Aorta (tissue), 5 donors: ENCODE measurements at places on chromosomes 12 and 14.
A peak's percentile ranks its signal among the peaks of the same experiment; 100 is the strongest.

DNA sequence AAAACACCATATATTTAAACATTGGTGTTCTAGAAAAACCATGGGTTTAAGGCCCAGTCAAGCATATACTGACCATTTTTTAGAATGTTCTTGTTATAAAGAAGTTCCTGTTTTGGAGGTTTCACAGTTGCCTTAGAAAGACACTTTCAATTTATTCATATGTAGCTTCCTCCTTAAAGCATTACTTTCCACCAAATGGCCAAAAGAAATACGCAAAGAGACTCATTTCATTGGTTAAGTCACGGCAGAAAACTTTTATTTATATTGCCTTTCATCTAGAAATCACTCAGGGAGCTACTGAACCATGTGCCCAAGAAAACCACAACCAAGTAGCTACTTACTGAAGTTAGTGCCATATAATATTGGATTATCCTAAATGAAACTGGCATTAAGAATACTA is 40.0 kb downstream of the MYBPC1 start:
- peaks cover 2% of the 10 kb centered on the region for H3K27me3 ChIP-seq
- no peak overlapping the region for H3K4me3 ChIP-seq
- no peak for DNase-seq
- no peaks in the 10 kb centered on the region for H3K4me1 ChIP-seq
- H3K36me3 ChIP-seq = no peaks in the 10 kb centered on the region
- no peak overlapping the region for H3K27ac ChIP-seq

- DNase-seq = no peak
- H3K4me3 ChIP-seq = no peak overlapping the region
- H3K4me1 ChIP-seq = no peaks in the 10 kb centered on the region
- H3K27ac ChIP-seq = no peak overlapping the region
- no peaks in the 10 kb centered on the region for H3K36me3 ChIP-seq
- H3K27me3 ChIP-seq = no peaks in the 10 kb centered on the region
Observed at GRCh38 chr14:94018308-94018707, 7.8 kb upstream of the OTUB2 start.

- no peaks in the 10 kb centered on the region for H3K27me3 ChIP-seq
- no peaks in the 10 kb centered on the region for H3K36me3 ChIP-seq
- H3K4me3 ChIP-seq = no peak overlapping the region
- H3K27ac ChIP-seq = no peak overlapping the region
- H3K4me1 ChIP-seq = no peaks in the 10 kb centered on the region
- DNase-seq = no peak
Observed at GRCh38 chr12:43544703-43545102, 7.3 kb downstream of the ADAMTS20 start.

DNA sequence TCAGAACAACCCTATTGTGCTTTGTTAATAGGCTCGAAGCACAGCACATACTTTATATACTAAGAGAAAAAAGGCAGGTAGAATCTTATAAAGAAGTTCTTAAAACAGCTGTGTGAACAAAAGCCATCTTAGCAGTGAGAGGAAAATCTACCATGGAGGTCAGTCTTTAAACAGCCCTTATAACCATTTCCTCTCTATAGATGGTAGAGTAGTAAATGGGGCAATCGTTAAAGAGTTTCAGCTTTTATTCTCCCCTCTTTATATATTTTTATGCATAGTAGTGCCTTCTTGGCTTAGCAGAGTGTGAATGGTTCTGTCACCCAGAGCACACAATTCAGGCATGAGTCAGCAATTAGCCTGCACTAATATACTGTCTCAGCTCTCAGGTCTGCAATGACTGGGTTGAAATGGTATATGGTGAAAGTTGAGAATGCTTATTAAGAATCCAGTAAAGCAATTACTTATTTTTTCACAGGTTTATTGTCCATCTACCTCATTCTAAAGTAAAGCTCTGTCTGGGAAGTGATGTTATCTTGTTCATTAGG is 305.0 kb downstream of the NELL2 start:
- no peaks in the 10 kb centered on the region for H3K27me3 ChIP-seq
- H3K4me1 ChIP-seq = no peaks in the 10 kb centered on the region
- no peaks in the 10 kb centered on the region for H3K36me3 ChIP-seq
- no peak for DNase-seq
- H3K27ac ChIP-seq = no peak overlapping the region
- no peak overlapping the region for H3K4me3 ChIP-seq

- H3K4me3 ChIP-seq = no peak overlapping the region
- no peaks in the 10 kb centered on the region for H3K4me1 ChIP-seq
- H3K36me3 ChIP-seq = no peaks in the 10 kb centered on the region
- H3K27me3 ChIP-seq = no peaks in the 10 kb centered on the region
- H3K27ac ChIP-seq = no peak overlapping the region
Observed at GRCh38 chr12:95577820-95578219, 26.5 kb upstream of the USP44 start.

GRCh38 chr14:23869078-23869719 is 84.4 kb upstream of the DHRS4 start:
- no peak overlapping the region for H3K4me3 ChIP-seq
- no peak for DNase-seq
- H3K27ac ChIP-seq = no peak overlapping the region
- no peaks in the 10 kb centered on the region for H3K27me3 ChIP-seq
- no peaks in the 10 kb centered on the region for H3K4me1 ChIP-seq
- H3K36me3 ChIP-seq = no peaks in the 10 kb centered on the region

- no peak overlapping the region for H3K4me3 ChIP-seq
- H3K4me1 ChIP-seq = no peaks in the 10 kb centered on the region
- no peaks in the 10 kb centered on the region for H3K27me3 ChIP-seq
- H3K27ac ChIP-seq = peak overlapping the region; percentile 76
- DNase-seq = no peak
- no peaks in the 10 kb centered on the region for H3K36me3 ChIP-seq
Observed at GRCh38 chr12:94305130-94305957, 154.3 kb downstream of the CEP83 start.

DNA sequence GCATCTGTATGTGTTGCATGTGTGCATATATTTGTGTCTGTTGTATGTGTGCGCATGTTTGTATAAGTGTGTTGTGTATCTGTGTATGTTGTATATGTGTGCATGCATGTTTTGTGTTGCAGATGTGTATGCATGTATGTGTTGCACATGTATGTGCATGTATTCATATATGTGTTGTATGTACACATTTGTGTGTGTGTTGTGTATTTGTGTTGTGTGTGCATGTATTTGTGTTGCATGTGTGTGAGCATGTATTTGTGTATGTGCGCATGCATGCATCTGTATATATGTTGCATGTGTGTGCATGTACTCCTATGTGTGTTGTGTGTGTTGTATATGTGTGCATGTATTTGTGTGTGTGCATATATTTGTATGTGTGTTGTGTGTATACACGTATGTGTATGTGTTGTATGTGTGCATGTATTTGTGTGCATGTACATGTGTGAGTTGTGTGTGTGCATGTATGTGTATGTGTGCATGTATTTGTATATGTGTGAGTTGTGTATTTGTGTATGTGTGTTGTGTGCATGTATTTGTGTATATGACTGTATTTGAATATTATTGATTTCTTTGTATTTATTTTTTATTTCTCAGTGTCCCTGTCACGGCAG is 16.8 kb downstream of the SLC8B1 start:
- no peak overlapping the region for H3K27ac ChIP-seq
- H3K4me3 ChIP-seq = no peak overlapping the region
- DNase-seq = no peak
- H3K36me3 ChIP-seq = peaks cover 23% of the 10 kb centered on the region
- H3K4me1 ChIP-seq = no peaks in the 10 kb centered on the region

DNA sequence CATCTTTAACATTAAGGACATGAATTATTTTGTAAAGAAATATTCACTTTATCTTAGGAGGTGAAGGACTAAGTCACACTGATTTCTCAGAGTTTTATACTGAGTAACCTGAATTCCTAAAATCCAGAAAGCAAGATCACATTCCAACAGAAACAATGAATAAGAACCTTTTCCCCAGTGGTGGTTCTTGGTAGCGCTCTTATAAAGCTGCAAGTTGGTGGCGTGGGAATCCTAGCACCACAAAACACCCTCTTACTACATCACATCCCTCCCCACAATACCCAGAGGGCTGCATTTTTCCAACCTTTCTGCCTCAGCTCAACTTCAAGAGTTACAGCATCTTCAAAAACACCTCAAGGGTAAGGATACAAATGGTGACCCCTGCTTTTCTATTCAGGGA is 44.0 kb upstream of the SMUG1 start:
- H3K36me3 ChIP-seq = peaks cover 5% of the 10 kb centered on the region
- H3K4me1 ChIP-seq = no peaks in the 10 kb centered on the region
- H3K4me3 ChIP-seq = no peak overlapping the region
- no peaks in the 10 kb centered on the region for H3K27me3 ChIP-seq
- H3K27ac ChIP-seq = no peak overlapping the region
- DNase-seq = no peak

DNA sequence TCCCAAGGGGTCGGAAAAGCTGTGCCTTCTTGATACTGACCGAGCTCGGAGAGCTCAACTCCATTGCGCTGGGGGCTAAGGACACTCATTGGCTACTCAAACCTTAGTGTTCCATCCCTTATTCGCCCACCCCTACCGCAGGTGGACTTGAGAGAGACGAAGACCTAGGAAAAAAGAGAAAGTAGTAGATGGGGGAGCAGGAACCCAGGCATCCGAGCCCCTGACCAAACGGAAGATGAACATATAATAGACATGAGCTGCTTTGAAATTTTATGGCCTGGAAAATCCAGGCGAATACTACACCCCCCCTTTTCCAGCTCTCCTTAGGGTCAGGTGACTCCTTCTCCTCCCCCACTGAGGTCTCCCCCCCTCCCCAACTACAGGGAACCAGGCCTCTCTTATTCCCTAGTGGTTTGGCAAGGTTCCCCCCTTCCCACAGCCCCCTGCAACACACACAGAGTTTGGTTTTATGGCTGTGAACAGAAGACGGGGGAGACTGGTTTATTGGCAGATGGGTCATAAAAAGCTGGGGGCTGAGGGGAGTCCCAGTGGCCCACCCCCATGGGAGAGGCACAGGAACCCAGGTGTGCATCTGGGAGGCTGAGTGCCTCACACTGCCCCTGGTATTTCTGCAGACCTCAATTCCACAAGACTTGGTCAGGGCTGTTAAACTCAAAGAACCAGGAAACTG is 1.6 kb downstream of the GDF11 start:
- H3K36me3 ChIP-seq = no peaks in the 10 kb centered on the region
- H3K4me1 ChIP-seq = no peaks in the 10 kb centered on the region
- H3K27ac ChIP-seq = no peak overlapping the region
- H3K27me3 ChIP-seq = no peaks in the 10 kb centered on the region
- no peak for DNase-seq
- H3K4me3 ChIP-seq = no peak overlapping the region

DNA sequence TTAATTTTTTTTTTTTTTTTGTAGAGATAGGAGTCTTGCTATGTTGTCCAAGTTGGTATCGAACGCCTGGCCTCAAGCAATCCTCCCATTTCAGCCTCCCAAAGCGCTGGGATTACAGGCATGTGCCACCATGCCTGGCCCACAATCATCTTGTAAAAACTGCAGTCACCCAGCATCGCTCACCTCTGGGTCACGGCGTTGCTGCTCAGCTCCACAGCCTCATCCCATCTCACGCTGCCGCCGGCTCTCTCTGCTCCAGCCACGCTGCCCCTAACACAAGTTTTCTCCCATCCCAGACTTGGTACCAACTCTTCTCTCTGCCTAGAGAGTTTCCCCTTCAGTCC is 69.2 kb downstream of the MAP1LC3B2 start:
- no peaks in the 10 kb centered on the region for H3K27me3 ChIP-seq
- no peak overlapping the region for H3K4me3 ChIP-seq
- H3K36me3 ChIP-seq = no peaks in the 10 kb centered on the region

DNA sequence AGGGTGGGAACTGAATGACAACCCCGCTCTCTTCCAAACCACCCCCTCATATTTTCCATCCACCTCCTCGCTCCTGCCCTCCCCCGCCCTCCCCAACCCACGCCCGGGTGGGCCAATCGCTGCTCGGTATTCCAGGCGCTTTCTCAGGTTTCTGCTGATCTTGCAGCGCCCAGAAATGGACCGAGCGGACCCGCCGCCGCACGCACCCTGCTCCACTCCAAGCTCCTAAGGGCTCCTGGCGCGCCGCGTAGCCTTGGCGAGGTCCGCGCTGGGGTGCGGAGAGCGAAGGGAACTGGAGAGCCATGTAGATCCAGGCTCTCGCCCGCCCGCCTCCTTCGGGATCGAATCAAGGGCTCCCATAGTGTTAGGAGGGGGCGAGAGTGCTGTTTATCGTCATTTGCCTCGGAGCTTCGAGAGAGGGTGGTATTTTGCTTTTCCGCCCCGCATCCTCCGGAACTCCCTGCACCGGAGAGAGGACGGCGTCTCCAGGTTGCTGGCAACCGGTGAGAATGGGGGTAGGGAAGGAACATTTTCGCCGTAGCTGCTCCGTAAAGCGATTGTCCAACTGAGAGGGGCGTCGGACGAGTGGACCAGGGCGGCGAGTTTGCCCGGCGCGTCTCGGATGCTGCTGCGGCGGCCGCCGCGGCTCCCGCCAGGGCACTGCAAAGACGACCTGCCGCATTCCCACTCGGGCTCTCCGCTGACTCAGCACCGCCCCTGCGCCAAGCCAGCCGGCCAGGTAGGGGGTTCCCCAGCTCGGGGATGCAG is at the start of gene KCNA1:
Gene KCNA1 (plus strand): TSS at position 172 of the 768 bp plus-strand sequence. CDS start 1,474 bp downstream, outside the sequence.
- H3K36me3 ChIP-seq = no peaks in the 10 kb centered on the region
- no peaks in the 10 kb centered on the region for H3K4me1 ChIP-seq
- peak within 1 kb of the TSS; percentile 58 for H3K4me3 ChIP-seq
- H3K27me3 ChIP-seq = no peaks in the 10 kb centered on the region

DNA sequence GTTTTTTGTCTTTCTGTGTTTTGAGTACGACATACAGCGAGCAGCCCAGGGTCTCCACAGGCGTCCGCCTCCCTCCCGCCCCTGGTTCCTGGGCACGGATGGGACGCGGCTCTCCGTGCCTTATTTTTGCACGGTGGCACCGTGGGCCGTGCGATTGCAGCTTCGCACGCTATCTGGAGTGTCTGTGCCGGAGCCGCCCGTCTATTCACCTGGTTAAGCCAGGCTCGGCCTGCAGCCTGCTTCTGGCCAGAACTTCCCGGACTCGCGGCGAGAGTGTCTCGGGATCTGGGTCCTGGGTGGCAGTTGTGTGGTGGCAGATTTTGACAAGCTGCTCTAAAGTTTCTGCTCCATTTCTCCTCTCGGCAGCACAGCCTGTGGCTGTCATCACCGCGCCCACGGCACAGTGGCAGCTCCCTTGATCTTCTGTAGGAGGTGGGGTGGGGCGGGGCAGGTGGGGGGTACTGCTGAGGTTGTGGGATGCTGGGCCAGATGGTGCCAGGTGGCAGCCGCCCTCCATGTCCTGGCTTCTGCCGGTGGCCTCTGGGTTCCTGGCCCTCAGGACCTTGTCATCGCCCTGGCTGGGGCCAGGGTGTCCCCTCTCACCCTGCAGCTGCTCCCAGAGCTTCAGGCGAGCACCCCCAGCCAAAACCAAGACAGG is 2.9 kb downstream of the MMP17 start:
- no peaks in the 10 kb centered on the region for H3K27me3 ChIP-seq
- H3K36me3 ChIP-seq = no peaks in the 10 kb centered on the region
- no peak overlapping the region for H3K27ac ChIP-seq
- H3K4me3 ChIP-seq = peak overlapping the region; percentile 20
